ENCODE measurements at places on chromosomes 16 and 17.

- no peak for DNase-seq
Measured at GRCh38 chr16:68651136-68651535, 6.0 kb downstream of the CDH3 start.

DNA sequence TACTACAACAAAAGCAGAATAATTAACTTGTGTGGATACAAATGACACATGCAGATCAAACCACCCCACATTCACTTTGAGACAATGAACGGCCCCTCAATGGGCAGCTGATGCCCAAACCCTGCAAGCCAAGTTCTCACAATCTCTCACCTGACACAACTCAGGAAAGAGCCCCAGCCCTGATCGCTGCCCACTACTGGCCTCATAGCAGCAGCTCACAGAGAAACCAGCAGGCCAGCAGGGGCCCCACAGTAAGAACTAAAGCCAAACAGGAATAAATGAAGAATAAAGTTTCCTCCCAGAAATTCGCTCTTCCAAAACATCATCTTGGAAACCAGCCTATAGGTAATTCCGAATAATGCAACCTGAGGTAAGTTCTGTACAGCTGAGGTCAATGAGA is 7.7 kb downstream of the AKTIP start:
- no peak for DNase-seq

DNA sequence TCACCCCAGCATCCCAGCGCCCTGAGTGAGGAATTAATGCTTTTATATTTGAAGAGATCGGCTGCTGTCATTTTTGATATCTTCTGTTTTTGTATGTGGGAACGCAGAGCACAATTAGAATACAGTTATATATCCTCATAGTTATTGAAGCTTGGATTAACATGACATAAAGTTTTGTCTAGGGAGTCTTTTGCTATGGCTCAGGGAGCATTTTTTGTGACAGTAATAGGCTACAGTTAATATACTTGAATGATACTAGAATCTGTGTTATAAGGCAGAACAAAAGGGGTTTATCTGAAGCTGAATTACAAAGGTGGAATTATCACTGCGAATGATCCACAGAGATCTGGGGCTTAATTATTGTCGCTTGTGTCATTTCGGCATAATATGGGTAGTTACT is 239.4 kb downstream of the MSI2 start:
- DNase-seq, result no peak

- DNase-seq, result no peak
Measured at GRCh38 chr16:72894293-72895151, 153.4 kb downstream of the ZFHX3 start.

DNA sequence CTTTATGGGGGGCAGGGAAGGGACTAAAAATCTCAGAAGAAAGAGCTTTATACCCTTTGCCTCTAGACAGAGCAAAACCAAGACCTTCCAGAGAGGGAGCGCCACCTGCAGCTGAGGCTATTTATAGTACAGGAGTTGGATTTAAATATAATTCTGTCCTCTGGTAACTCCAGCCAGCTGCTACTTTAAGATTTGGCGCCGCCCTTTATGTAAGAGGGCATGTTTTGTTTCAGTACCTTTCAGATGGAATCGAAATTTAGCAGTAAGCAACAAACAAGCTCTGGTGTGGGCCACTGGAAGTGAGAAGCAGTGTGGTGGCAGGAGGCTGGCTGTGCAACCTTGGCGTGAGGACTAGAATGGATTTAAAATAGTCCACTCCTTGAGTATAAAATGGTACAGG is 5.2 kb upstream of the GUCY2D start:
- DNase-seq, result no peak

DNA sequence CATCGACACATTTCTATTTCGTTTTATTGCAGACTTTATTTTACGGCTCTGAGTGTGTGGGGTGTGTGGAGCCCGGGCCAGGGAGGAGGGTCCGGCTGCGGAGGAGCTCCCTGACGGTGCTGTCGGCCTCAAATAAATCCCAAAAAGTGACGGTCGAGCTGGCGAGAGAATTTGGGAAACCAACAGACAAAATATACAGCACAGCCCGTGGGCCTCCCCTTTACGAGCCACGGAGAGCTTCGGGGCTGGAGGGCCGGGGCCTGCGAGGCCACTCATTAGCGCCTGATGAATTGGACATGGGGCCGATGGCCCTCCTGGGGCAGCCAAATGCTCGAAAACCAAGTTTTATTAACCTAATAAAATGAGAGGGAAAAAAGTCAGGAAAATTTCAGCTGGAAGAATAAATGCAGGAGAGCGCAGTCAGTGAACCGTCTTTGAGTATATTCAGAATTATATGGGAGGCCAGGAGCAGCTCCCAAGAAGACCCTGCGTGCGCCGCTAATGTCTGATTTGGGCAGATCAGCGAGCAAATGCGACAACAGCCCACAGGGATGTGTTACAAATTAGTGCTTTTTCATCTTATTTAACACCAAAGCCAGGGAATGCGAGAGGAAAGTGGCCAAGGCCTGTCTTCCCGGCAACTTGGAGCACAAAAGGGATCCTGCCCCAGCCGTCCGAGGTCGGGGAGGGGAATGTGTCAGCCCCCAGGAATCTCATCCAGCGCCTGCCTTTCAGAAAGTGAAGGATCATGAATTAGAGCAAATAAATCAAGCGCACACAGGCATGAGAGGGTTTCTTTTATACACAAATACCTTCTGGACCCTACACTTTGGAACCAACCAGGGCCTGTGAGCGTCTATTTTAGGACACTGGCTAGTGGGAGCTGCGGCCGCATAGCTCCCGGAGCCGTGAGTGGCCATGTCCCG is 249.1 kb downstream of the C16orf95 start:
- DNase-seq, result no peak

GRCh38 chr17:46876353-46876887 is 25.0 kb downstream of the WNT9B start:
- DNase-seq, result no peak

DNA sequence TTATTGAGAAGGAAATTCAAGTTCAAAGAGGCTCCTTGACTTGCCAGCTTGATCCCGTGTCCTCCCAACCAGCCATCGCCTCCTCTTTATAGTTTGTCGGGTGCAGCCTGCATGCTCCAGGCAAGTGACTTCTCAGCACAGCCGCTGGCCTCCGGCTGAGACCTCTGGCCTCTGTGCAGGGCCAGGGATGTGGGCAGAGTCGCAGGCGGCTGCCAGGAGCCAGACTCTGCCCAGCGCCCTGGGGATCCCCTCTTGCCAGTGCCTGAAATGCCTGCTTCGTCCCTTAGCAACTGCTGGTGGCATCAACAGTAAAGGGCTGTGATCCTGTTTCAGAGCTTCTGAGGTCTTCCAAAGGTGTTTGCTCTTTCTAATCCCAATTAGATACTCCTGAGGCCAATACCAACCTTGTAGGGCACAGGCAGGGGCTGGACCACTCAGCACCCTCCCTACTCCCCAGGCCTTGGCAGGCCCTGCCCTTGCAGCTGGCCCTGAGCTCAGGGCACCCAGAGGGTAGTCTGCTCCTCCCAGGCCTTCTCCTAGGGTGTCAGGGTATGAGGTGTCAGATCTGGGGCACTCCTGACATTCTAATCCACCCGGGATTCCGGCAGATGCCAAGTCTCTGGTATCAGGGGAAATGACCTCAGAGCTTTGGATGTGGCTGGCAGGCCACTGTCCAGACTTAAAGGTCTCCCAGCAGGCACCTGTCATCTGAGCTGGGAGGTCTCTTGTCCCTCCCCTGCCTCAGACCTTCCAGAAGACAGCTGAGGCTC is 68.0 kb upstream of the SIAH1 start:
- DNase-seq, result no peak

DNA sequence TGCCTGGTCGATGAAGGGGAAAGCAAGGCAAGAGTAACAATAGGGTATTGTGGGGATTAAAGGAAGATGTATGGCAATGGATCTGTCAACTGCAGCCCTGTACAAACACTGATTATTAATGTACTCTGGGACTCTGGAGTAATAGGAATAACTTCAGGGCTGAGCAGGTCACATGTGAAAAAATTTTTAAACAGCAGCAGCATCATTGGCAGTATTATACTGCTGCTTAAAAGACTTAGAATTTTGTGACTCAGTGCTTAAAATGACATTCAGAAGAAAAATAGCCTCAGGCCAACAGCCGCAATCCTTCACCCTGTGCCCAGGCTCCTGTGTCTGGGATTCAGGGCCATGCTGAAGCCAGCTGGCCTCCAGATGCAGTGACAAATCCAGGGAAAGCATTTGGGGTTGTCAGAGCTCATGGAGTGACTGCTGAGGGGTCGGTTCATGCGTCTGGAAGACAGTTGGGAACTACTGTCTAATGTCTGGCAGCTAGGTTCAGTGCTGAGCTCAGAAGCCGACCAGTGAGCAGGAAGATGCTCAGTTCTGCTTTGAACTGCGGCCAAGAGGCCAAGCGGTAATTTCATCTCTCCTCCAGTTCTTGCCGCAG is 22.2 kb downstream of the TEX2 start:
- no peak for DNase-seq

DNA sequence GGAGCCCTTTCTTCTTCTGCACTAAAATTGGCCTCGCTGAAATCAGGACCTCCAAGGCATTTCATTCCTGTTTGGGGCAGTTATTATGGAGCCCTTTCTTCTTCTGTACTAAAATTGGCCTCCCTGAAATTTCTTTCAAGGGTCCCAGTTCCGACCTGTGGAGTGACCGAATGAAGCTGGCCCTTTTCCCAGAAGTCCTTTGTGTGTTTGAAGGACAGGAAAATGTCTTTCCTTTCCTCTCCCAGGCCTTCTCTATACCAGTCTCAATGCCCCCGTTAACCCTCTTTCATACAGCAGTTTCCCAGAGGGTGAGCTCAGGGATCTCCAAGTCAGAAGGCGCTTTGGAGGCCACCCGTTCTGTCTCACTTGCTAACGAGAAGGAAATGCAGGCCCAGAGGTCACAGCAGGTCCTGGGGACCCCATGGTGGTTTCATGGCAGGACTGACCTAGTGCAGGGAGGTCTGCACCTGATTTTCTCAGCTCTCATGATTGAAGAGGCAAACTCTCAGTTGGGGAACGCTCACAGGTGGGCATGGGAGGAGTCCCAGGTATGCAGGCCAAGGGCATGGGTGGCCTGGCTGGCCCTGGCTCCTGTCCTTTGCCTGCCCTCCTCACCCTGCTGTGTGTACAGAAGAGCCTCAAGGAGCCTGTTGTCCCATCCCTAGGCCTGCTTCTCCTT is 37.1 kb upstream of the DOC2B start:
- DNase-seq, result no peak

- no peak for DNase-seq
Measured at GRCh38 chr16:21608639-21609328, 9.4 kb downstream of the METTL9 start.

DNA sequence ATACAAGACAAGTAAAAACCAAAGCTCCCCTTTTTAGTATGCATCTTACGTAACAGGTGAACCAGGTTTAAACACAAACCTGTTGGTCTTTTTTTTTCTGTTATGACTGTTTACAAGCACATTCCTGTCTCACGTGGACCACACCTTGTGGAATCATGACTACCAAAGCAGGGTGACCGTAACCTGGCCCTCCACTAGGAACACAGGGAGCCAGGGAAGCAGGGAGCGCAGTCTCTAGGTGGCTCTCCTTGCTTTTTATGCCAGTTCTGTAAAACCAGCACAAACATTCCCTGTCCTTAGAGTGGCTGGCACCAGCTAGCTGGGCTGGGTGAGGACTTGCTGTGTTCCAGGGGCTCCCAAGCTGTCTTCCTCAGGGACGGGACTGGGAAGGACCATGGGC is 44.1 kb downstream of the DDX19A start:
- no peak for DNase-seq

DNA sequence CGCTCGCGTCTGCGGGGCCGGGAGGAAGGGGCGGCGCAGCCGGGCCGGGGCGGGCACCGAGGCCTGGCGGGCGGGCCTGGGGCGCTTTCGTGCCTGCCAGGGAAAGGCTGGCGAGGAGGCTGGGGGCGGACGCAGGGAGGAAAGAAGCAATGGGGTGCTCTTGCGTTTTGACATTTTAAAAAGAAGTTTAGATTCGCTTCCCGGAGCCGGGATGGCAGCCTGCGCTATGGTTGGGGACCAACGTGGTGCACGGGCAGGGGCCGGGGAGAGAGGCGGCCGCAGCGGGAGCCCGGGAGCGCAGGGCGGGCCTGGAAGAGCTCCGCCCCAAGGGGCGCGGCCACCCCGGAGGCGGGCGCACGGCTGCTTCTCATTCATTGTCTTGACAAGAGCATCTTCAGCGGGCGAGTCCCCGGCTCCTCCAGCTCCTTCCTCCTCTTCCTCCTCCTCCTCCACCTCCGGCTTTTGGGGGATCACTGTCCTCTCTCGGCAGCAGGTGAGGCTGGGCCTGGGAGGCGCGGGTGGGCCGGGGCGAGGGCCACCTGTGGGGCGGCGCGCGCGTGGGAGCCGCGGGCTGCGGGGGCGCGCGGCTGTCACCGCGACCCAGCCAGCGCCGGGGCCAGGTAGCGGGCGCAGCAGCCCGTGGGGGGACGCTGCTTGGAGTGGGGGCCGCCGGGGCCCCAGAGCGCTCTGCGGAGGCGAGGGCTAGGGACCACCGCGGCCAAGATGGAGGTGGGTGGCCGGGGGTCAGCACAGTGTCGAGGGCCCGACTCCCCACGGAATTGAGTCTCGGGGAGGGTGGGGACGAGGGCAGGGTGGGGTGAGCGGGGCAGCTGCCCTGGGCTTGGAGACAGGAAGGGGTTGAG is at the start of gene CORO1A:
CORO1A (plus strand) TSS at position 370 of the 863 bp plus-strand sequence. CDS start 1,608 bp downstream, outside the sequence.
- peak; percentile 80 for DNase-seq

DNA sequence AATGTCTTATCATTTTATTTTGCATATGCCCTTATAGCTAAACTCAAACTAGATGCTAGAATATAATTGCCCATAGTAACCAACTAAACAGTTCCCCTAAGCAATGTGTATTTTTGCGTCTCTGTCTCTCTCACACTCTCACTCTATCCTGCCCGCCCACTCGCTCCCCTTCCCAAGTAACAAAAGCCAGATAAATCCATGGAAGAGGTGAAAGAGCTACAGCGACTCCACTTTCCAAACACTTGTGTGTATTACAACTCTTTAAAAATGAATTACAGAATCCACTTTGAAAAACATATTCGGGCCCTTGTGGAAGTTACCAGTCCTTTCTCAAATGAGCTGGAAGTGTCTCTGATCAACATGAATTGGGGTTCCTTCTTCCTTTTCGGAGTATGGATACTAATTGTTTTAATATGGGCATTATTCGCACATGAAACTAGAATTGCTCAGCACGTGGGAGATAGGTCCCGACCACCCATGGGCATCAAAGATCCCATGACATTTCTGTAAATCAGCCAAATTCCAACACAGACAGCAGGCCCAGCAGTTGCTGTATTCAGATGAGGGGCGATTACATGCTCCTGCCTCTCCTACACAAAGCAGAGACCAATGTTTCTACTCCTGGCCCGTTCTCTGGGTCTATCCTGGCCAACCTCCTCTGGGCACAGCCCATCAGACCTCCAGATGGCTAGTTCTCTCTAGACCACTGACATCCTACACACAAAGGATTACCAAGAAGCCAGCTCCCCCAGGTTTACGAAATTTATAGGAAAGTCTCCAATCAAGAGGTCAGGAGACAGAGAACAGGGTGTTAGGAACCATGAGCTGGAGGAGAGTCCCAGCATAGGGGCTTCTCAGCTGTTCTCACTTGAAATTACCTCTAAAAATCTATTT is 121.5 kb downstream of the ZFHX3 start:
- no peak for DNase-seq
